ENCODE measurements at places on chromosomes 11 and 22.

GRCh38 chr11:123419731-123420452 is 10.2 kb upstream of the GRAMD1B start:
- DNase-seq: no peak

GRCh38 chr11:96969251-96969650 is 579.4 kb downstream of the JRKL start:
- DNase-seq: no peak

DNA sequence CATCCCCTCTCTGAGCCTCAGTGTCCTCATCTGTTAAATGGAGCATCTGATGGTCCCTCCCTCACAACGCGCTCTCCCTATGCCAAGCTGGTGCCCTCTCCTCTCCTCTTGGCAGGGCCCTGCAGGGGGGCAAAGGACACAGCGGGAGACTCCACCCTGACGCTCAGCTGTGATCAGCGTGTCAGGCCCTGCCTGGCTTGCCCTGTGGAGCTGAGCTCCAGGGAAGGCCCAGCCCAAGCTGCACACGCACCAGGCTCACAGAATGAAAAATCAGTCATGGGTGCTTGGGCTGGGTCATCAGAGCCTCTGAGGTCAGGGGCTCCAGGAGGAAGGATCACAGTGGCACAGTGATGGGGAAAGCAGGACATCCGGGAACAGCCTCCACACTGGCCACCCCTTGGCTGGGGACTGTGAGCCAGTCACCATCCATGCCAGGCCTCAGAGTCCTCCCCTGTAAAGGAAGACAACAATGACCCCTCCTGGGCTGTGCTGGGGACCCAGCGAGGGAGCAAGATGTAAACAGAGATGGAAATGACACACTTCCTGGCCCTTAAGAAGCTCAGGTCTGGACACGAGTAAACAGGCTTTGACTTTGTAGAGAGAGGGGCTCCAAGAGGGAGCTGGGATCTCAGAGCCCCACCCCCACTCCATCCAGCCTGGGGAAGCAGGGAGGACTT is 36.6 kb downstream of the RPL3 start:
- DNase-seq: no peak

DNA sequence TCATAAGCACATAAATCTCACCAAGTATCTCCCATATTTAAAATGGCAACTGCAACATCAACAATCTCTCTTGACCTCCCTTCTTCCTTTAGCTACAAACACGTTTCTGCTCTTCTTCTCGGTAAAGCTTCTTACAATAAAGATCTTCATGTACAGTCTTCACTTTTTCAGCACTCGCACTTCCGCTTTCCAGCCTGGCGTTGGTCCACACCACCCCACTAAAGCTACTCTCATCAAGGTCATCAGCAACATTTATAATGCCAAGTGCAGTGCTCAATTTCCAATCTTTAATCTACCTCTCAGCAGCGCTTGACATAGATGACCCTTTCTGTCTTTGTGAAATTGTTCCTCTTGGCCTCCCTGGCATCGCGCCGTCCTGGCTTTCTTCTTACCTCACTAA is 33.6 kb downstream of the NTM start:
- no peak for DNase-seq

- no peak for DNase-seq
Measured at GRCh38 chr11:99555486-99555885, 534.7 kb downstream of the CNTN5 start.

GRCh38 chr11:62402226-62402959 is 16.4 kb upstream of the SCGB1A1 start:
- DNase-seq: peak; percentile 56

GRCh38 chr11:6630632-6631291 is 11.5 kb upstream of the TPP1 start:
- no peak for DNase-seq

- no peak for DNase-seq
Measured at GRCh38 chr11:102882389-102883024, 7.7 kb upstream of the MMP12 start.
